ENCODE measurements at places on chromosomes 3 and 15. TPM values are rescaled to one million over a fixed set of nuclear protein-coding genes. Genes with fewer than 3 reads are reported as not detected.

The SI gene
- total RNA-seq: not detected

GRCh38 chr3:175398676-175399075 lies 539.5 kb downstream of the NAALADL2 start:
- no peak overlapping the region for H3K4me3 ChIP-seq
- no peak overlapping the region for H3K27ac ChIP-seq
- H3K4me1 ChIP-seq: no peaks in the 10 kb centered on the region
- no peak for DNase-seq

DNA sequence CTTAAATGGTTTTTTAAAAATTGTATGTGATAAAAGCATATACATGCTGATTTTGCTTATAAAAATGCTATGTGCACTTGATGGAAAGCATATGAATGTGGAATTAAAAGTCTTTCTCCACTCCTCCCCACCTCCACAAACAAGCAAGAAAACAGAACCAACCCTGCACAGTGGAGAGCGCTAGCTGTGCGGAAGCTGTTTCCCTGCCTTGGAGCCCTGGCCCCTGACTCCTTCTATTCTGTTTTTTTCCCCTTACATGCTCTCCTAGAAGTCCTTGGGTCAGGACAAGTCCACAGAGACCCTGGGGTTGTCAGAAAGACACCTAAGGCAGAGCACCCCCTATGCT lies 64.2 kb downstream of the BOC start:
- no peak overlapping the region for H3K4me3 ChIP-seq
- H3K36me3 ChIP-seq: no peaks in the 10 kb centered on the region
- H3K27me3 ChIP-seq: no peaks in the 10 kb centered on the region
- H3K4me1 ChIP-seq: peaks cover 11% of the 10 kb centered on the region
- DNase-seq: no peak

DNA sequence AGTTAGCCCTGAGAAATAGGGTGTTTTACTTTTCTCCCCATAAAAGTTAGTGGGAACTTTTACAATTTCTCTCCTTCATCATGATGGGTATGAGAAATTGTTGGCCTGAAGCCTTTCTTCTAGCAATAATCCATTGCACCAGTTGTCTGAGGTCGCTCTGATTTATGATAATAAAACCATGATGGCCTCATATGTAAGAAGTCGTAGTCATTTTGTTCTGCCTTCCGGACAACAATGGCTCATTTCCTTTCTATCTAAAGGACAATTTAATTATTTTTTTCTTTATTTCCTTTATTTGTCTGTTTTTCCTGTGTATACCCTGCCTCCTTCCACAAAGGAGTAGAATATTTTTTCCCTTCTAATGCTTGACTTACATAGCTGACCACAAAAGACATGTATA lies 31.6 kb upstream of the GNB4 start:
- H3K27ac ChIP-seq: no peak overlapping the region
- no peaks in the 10 kb centered on the region for H3K27me3 ChIP-seq
- H3K36me3 ChIP-seq: no peaks in the 10 kb centered on the region
- no peak overlapping the region for H3K4me3 ChIP-seq
- H3K4me1 ChIP-seq: no peaks in the 10 kb centered on the region

GRCh38 chr3:107524326-107524840 lies 1.6 kb downstream of the BBX start:
- H3K27me3 ChIP-seq: no peaks in the 10 kb centered on the region
- H3K36me3 ChIP-seq: no peaks in the 10 kb centered on the region
- H3K27ac ChIP-seq: peak overlapping the region; percentile 93

- DNase-seq: no peak
- H3K4me3 ChIP-seq: no peak overlapping the region
Measured at GRCh38 chr3:50592568-50592967, 19.0 kb downstream of the CISH start.

- no peak overlapping the region for H3K27ac ChIP-seq
- DNase-seq: no peak
- no peaks in the 10 kb centered on the region for H3K36me3 ChIP-seq
- no peak overlapping the region for H3K4me3 ChIP-seq
- H3K27me3 ChIP-seq: no peaks in the 10 kb centered on the region
Measured at GRCh38 chr15:91142106-91142744, 42.2 kb downstream of the SV2B start.

DNA sequence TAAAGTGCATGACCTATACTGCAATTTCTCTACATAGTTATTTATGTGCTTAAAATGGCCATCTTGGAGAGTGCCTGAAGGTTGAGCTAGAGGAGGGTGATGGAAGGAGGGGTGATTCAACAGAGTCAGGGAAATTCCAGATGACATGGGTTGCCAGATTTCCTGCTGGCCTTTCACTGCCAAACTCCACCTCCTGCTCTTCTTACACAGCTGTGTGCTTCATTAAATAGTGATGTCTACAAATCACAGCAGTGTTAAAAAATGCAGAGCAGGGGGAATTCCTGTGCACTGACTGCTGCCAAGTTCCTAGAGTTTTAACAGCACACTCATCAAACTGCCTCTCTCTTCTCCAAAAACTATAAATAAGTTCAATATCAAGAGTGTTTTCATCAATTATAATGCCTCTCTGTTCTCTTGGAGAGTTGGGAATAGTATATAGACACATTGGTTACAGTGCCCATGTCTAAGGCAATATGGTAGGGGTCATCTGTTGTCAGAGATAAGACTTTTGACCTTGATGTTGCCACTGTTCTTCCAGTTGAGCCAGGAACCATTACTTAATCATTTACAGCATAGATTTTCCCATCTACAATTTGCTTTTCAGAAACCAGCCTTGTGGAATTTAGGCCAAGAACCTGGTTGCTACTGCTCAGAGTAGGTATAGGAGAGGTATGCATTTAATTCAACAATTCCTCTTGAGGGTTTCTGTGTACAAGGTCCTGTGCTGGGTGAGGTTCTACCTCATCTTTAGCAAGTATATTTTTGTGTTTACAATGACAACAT lies 79.6 kb downstream of the TP63 start:
- H3K36me3 ChIP-seq: no peaks in the 10 kb centered on the region
- DNase-seq: peak; percentile 47
- H3K4me3 ChIP-seq: no peak overlapping the region
- peak overlapping the region; percentile 19 for H3K27ac ChIP-seq
- no peaks in the 10 kb centered on the region for H3K4me1 ChIP-seq
- H3K27me3 ChIP-seq: no peaks in the 10 kb centered on the region

DNA sequence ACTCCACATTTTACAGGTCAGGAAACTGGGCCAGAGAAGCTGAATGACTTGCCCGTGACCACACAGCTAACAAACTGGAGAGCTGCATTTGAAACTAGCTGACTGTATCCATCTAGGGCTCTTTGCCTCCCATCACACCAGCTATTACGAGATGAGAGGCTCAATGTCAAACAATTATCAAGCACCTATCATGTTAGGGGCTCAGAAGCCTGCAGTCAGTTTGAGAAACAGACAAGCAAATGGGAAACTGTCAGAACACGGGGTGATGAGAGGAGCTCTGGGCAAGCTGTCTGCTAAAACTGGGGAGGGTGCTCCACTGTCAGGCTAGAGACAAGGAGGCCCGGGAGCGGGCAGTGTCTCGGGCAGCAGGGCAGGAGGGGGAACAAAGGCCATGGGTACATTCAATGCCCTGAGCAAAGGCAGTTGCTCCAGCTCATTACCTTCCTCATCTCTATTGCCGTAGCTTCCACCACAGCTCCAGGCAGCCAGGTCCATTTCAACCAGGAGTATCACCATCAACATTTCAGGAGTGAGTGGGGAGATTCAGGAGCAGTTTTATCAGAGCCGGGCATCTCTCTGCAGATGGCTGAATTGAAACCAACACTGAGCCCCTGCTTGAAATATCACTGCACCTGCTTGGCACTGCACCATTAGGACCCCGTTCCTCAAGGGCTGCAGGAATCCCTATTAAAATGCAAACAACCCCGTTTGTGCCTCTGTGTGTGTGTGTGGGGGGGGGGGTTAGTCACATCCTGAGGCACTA lies 122.6 kb downstream of the RAB11A start:
- H3K27me3 ChIP-seq: peaks cover 39% of the 10 kb centered on the region
- H3K4me3 ChIP-seq: no peak overlapping the region
- H3K27ac ChIP-seq: no peak overlapping the region
- no peaks in the 10 kb centered on the region for H3K4me1 ChIP-seq
- H3K36me3 ChIP-seq: no peaks in the 10 kb centered on the region

DNA sequence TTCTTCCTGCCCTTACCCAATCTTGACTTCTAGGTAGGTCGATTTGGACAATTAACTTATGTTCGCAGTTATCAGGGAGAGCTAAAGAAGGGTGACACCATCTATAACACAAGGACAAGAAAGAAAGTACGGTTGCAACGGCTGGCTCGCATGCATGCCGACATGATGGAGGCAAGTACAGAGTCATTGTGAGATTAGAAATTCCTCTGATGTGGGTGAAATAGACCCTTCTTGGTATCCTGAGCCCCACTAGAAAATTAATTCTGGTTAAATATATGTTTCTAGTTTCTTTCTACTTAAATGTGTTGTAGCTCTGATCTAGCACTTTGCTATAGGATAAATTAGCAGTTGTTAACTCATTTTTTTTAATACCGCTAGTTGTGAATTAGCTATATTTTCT lies 13.6 kb downstream of the LXN start:
- no peaks in the 10 kb centered on the region for H3K27me3 ChIP-seq
- H3K4me3 ChIP-seq: no peak overlapping the region
- no peaks in the 10 kb centered on the region for H3K4me1 ChIP-seq

- DNase-seq: no peak
- no peaks in the 10 kb centered on the region for H3K4me1 ChIP-seq
- no peaks in the 10 kb centered on the region for H3K27me3 ChIP-seq
- peak overlapping the region; percentile 91 for H3K4me3 ChIP-seq
- no peaks in the 10 kb centered on the region for H3K36me3 ChIP-seq
Measured at GRCh38 chr3:122513386-122514122, 1.2 kb downstream of the KPNA1 start.

Data from breast epithelium (tissue), 4 donors.